Cardiac septum (tissue), 1 donor: ENCODE measurements at places on chromosomes 5 and 9. TPM values are rescaled to one million over a fixed set of nuclear protein-coding genes. Genes with fewer than 3 reads are reported as not detected.

The FAM169A gene
- total RNA-seq, result 6.5 TPM

The GEMIN5 gene
- 14.2 TPM for total RNA-seq

DNA sequence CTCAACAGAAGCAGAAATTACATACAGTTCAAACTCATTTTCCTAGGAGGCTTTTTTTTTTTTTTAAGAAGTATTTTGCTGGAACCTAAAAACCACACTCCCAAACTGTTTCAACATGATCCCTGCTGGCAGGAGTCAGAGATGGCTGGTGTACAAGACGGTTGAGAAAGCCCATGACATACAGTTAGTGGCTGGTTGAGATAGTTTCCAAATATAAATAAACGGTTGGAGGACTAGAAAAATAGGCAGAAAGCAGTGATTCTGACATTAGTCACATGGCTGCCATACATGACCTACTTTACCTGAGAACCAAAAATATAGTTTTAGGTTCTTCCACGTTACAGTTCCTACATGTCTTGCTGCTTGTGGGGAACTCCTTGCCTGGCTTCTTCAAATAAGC is 31.7 kb upstream of the BASP1 start:
- no peak for DNase-seq

- DNase-seq, result no peak
Observed at GRCh38 chr9:78671785-78672184, 374.9 kb downstream of the PSAT1 start.

The HK3 gene
- 4.3 TPM for total RNA-seq

The GFPT2 gene
- total RNA-seq, result 12.9 TPM

DNA sequence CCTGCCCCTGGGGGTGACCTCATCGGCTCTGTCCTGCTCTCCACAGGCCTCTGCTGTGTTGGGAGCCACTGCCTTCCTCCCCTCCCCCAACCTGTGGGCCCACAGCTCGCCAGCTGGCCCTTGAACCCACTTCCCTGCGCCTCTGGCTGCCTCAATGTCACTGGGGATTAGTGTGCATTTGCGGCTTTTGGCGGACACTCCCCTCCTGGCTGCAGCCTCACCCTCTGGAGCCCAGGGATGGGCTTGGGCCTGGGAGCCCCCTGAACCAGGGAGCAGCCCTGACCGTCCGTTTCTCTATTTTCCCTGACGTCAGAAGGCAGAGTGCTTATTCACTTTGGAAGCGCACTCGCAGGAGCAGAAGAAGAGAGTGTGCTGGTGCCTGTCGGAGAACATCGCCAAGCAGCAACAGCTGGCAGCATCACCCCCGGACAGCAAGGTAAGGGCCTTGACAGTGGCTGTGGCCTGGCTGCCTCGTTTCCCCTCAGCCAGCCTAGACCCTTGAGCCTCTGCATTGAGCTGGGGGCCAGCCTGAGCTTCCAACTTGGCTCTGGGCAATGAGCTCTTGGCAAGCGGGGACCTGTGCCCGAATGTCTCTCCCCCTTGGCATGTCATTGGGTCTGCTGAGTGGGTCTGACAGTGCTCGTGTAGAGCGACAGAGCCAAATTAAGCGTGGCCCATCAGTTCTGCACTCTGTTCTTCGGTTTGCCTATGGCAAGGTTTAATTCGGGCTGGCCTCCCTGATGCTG is 73.1 kb downstream of the RGS3 start:
- peak; percentile 89 for DNase-seq

DNA sequence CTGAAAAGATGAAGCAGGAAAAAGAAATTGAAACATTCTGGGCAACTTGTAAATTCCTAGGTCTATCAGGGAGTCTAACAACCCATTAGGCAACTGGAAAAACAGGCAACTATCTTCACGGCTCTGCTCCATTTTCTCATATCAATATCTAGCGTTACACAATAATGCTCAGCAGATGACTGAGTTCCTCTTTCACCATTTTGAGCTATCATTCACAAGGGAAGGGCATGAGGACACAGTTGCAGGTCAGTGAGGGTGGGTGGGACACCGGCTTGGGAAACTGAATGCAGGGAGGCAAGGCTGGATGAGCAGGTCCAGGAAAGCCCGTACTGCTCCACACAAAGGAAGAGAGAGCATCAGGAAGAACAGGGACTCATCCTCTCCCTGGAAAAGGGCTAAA is 67.0 kb downstream of the FRMD3 start:
- no peak for DNase-seq

DNA sequence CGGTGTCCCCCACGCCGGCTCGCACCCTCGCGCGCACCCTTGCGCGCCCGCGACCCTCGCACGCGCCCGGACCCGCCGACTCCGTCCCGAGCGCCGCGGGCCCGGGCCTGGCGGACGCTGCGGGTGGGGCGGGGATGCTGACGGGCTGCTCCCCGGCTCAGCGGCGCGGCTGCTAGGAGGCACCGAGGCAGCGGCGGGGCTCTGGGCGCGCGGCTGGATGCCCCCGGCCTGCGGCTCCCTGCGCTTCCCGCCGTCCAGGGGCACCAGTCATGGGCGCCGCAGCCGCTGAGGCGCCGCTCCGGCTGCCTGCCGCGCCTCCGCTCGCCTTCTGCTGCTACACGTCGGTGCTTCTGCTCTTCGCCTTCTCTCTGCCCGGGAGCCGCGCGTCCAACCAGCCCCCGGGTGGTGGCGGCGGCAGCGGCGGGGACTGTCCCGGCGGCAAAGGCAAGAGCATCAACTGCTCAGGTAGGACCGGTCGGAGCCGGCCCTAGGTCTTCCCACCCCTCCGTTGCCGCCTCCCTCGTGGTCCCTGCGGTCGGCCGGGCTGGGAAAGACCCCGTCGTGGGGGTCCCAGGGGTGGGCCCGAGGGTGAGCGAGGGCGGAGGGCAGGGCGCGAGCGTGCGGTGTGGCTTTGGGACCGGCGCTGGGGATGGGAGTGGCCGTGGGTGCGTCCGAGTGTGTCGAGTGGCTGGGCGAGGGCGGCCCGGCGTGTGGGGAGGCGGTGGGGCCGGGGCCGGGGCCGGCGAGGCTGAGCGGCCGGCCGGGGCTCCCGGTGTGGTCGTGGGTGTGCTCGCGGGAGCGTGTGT is 530 bp downstream of the TMEFF1 start:
- DNase-seq, result no peak

The ATP10B gene
- total RNA-seq, result not detected

GRCh38 chr9:121765021-121765950 is 113.9 kb downstream of the DAB2IP start:
- DNase-seq, result no peak

GRCh38 chr9:116000748-116001329 is 152.8 kb upstream of the PAPPA start:
- no peak for DNase-seq

DNA sequence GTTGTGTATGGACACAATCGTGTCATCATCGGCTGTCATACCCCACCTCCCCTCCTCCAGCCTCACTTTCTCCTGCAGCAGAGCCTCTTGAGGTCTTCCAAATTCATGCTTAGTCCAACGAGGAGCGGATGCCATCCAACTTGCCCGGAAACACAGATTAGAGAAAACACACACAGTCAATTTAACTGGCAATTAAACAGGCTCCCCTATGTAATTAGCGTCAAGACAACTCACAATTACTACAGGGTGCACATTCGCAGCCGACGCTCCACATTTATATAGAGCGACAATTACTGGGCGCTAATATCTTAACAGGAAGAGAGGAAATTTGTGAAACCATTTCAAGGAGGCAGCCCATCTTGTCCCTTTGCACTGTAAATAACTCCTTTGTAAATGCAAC is 86.0 kb upstream of the ZNF618 start:
- no peak for DNase-seq
